ENCODE measurements at places on chromosomes 2 and 18.

DNA sequence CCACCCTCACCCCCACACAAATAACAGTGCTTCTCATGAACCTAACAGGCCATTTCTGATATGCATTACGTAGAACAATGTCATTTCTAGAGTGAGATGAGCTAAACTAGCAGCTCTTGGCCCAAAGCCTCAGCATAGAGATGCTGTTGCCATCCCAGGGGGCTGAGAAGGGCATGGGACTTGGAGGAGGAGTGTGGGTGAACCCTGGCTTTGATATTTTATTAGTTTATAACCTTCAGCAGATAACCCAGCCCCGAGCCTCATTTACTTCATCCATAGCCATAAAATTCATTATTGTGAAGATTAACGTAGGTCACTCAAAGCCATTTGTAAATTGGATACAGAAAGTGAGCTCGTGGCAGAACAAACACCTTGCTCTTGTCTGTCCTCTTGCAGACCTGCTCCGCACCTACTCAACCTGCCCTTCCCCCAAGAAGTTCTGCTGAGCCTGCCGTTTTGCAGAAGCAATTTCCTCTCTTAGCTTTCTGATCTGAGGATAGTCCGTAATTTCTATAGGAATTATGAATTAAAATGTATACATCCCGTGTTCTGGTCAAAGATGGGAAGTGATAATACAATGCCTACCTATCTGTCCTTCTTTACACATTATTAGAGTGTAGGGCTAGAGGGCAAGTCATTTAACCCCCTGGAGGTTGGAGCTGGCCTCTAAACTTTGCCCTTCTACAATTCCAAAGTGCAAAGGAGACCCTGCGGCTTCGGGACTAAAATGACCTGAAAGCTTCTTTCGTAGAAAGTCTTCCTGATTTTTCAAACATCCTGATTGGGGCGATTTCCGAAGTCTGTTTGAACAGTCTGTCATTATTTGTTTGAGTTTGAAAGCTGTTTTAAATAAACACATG is 187.4 kb downstream of the BCL2 start:
- no peak for DNase-seq

GRCh38 chr2:99153921-99154604 is 679 bp downstream of the TSGA10 start:
- no peak for DNase-seq

- DNase-seq: no peak
These were observed 131.4 kb downstream of the ACOXL start for GRCh38 chr2:110863726-110864125.

DNA sequence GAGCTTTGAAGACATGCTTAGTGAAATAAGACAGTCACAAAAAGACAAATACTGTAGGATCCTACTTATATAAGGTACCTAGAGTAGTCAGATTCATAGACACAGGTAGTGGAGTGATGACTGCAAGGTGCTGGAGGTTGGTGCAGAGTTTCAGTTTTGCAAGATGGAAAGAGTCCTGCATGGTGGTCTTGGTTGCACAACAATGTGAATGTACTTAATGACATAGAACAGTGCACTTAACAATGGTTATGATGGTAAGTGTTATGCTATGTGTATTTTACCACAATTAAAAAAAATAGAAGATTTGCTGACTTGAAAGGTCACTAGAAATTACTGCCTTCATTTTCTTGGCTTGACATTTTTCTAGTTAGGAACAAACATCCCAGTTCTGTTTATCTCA is 9.5 kb downstream of the CERS6 start:
- no peak for DNase-seq

DNA sequence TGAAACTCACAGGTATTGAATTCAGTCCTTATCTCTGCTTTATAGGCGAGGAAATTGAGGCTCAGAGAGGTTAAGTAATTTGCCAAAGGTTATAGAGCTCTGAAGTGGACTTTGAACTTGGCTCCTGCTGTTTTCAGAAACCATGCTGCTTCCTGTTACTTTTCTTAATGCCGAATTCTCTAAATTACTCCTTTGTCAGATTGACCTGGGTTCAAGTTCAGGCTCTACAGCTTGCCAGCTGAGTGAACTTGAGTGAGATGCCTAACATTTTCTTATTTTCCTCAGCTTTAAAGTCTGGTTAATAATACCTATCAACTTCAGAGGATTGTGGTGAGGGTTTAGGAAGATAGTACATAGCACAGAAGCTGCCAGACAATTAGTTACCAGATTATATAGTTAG is 3.4 kb downstream of the ASAP2 start:
- no peak for DNase-seq

DNA sequence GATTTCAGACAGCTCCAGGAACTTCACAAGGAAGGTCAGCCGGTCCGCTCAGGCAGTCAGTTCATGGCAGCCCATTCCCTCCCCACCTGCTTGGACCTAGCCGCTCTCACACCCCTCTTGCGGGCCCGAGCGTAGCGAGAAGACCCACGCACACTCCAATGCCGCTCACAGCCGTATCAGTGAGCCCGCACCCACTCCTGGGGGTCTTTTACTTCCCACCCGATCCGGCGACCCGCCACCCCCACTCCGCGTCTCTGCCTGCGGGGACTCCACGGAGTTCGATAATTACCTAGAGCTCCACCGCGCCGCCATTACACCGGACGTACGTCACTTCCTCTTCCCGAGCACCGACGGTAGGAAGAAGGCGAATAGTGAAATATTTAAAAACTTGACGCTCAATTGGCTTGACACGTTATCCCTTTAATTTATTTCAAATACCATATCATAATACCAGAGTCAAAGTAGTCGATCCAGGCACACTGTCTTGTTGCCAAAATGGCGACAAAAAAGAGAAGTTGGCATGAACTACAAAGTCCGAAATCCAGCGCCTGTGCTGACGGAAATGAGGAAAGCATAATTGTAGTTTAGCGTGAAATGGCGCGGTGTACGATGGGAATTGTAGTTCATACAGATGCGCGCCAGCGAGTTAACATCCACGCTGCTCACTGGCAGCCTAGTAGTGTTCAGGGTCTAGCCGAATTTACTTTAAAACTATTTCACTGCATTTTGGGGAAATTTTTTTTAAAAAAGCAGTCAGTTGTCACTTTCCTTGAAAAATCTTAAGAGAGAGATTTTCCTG is at the start of gene CWC22:
Gene CWC22, minus strand, starts transcription at position 517 of the 799 bp plus-strand sequence. CDS start 13,956 bp downstream, outside the sequence.
- peak; percentile 93 for DNase-seq

GRCh38 chr18:79962311-79962710 is 2.1 kb upstream of the HSBP1L1 start:
- no peak for DNase-seq

DNA sequence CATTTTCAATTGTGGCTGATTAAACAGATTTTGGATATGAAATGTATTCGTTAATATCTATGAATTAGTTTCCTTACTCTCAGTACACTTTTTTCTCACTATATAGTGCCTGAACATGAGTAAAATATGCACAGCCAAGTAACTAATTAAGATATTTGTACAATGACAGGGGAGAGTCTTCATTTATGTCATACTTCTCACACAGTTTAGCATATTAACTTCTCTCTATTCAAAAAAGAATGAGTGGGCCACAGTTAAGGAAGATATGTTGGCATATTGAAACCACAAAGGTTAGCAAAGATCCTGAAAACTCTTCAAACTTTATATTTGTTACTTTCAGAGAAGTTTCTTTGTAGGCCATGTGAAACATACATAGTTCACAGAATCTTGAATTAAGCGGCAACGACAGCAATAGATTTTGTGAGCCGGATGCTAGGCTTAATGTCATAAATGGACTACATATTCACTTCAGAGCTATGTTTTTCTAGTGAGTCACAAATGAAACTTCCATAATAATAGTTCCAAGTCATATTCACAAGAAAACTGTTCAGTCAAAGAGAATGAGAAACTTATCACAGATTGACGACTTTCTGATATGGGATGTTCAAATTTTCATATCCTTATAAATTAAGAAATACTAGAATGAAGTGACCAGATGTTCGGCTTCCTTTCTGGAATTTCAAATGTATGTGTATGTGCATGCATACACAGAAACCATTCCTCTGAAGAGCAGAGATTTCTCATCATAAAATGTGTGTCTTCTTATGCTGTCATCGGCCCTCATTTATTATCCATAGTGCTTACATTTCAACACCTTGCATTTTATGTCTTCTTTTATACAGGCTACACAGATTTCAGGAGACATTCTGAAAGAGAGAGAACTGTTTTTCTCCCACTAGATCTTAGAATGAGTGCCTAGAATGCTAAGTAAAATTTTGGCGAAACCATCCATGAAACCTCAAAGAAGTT is 584.0 kb downstream of the SATB2 start:
- no peak for DNase-seq

Data from heart right ventricle (tissue), 16 donors.